ENCODE measurements at places on chromosomes 11 and 22. TPM values are rescaled to one million over a fixed set of nuclear protein-coding genes. Genes with fewer than 3 reads are reported as not detected.

DNA sequence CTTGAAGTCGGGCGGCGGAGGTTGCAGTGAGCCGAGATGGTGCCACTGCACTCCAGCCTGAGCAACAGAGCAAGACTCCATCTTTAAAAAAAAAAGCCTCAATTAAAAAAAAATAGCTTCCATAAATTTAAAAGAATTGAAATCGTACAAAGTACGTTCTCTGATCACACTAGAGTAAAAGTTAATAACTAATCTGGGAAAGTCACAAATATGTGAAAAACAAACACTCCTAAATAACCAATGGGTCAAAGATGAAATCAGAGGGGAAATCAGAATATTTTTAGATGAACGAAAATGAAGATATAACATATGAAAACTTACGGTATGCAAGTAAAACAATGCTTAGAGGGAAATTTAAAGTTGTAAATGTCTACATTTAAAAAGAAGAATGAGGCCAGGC is 19.8 kb downstream of the NEFH start:
- no peak for DNase-seq

- DNase-seq, result no peak
Observed at GRCh38 chr22:44075670-44076069, 51.6 kb downstream of the PARVB start.

- DNase-seq, result no peak
Observed at GRCh38 chr22:41324821-41325528, 23.6 kb downstream of the ZC3H7B start.

DNA sequence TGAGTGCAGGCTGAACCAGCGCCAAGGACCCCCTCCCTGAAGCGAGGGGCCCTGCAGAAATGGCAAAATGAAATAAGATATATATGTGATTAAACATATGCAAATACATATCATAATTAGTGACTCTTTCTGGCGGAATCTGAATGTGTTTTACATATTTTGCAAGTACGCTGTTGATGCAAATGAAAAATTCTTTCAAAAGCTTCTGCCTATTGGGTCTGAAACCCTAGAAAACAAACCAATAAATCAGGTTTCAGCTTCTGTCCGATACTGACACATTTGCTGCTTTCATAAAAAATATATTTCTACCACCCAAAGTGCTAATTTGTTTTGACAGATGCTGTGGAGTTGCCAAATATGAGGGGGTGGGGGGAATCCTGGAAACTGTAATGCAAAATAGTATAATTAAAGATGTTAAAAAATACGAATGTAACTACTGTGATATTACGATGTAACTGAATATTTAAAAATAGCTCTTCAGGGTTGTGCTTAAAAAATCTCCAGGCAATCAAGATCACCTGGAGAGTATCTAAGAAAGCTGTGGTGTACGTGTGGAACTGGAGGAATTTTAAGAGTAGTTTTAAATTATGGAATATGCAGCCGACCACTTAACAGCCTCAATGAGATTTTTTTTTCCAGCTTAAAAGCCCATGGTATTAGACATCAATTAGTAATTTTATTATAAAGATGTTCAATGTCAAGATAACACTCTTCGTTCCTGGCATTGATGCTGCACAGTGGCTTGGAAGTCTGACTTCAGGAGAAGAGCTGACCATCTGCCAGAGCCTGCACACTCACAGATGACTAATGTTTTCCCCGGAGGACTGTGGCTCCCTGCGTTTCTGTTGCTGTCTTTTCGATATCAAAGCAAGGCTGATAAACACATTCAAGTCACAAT is 122.2 kb upstream of the RCN1 start:
- no peak for DNase-seq

DNA sequence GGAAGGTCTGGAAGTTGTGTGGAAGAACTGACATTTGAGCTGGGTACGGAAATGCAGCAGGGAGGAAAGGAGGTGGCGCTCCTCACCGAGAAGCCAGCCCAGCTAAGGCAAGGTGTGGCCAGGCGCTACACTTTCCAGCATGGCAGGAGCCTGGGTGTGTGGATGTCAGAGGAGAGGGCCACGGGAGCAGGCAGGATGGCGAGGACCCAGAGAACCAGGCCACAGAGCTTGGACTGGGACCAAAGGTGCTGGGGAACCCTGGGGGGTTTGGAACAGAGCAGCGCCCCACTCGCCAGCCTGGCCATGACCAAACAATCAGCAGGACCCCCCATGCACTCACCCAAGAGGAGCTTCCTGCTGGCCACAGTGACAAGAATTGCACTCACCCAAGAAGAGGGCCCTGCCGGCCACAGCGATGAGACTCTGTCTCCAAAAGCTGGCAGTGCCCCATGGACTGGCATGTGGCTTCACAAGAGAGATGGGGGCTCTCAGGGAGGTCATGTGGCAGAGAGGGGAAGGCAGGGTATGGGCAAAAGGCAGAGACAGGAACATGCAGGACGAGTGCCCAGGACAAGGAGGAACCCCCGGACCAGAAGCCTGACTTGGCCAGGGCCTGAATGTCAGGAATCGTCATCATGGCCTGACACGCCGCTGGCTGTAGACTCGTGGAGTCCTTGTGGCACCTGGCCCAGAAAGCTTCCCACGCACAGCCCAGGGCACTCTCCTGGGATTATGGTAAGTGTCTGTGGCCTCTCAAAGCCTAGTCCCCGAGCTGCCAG is 45.4 kb downstream of the IGF2 start:
- no peak for DNase-seq

DNA sequence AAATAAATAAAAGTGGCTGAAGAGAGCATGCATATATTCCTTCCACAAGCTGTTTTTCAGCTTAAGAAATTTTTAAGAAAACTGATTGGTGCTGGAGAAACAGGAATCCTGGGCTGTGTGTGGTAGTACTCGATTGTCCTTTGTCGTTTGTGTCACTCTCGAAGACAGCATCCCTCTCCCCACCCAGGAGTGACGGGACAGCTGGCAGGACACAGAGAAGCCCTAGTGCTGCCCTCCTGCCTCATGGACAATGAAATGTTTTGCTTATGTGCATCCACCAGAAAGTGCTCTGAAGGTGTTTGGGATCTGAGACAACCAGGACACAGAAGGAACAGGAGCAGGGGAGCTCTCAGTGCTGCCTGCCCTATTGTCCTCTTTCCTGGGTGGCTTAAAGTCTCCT is 12.8 kb downstream of the PLAAT4 start:
- no peak for DNase-seq

- no peak for DNase-seq
Observed at GRCh38 chr11:28713850-28714249, 605.7 kb downstream of the METTL15 start.

DNA sequence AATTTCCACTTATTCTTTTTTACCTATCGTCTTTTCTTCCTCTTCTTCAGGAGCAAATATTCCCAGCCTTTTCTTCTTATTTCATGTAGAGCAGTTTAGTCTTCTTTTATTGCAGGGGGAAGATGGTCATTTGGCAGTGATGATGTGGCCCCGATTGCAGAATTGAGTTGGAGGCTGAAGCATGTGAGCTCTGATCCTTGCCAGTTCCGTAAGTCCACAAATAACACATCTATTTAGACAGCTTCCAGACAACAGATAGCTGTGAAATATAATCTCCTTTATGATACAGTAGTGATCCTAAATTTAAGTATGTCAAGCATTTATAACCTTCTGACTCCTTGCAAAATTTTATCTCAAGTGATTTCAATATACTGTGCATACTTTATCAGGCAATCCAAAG is 27.5 kb downstream of the REXO2 start:
- DNase-seq, result no peak

DNA sequence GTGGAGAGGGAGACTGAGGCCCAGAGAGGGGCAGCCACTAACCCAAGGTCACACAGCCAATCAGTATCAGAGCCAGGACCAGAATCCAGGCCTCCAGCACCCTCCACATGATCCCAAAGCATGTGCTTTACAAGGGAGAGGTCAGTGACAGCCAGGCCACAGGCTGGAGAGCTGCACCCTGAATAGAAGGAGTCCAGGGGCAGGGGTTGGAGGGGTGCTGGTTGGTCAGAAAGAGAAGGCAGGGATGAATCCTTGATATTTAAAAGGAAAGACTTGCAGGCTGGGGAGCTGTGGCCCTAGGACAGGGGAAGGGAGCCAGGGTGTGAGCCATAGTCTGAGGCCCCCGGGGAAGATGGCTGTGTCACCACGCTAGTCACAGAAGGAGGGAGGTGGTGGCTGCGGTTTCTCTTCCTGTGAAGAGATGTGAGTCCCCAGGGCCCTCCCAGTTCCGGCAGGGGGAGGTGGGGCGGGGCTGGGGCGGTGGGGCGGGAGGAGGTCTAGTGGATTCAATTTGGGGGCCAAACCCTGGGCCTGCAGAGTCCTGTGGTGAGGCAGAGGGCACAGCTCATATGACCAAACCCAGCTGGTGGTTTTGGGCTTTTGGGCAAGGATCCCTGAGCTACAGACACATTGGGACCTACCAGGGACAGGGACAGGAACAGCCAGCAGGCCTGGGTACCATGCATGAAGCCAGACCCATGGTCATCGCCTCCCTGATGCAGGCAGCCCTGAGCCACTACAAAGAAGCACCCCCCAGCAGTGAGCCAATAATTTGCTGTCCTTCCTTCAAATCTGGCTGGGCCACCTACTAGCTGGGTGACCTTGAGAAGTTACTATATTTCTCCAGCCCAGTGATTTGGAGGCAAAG is 14.0 kb downstream of the RAC2 start:
- DNase-seq, result no peak

DNA sequence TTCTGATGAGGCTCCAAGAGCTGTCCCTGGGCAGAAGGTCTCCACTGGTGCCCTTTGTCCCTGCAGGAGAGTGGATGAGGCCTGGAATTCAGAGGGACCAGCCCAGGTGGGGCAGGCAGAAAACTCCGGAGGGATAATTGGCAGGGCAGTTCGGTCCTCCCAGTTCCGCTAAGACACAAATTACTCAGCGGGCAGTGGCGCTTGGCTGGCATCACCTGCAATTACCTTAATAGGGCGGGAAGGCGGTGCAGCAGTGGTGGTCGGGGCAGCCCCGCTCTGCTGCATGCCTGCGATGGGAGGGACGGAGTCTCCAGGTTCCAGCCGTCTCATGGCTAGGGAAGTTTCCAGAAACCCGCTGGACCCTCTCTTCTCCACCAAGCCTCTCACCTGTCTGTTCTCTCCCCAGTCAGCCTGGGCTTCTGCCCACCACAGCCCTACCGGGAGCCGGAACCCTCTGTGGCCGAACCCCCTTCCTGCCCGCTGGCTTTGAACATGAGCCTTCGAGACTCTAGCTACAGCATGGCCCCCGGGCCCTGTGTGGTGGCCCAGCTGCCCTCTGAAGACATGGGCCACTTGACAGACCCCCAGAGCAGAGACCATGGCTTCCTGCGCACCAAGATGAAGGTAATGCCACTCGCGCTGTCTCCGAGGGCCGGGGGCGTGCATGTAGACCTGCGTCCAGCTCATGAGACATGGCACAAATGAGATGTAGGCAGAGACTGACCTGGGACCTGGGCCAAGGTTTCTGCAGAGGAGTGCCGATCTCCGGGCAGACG is 7.0 kb downstream of the OVOL1 start:
- no peak for DNase-seq

DNA sequence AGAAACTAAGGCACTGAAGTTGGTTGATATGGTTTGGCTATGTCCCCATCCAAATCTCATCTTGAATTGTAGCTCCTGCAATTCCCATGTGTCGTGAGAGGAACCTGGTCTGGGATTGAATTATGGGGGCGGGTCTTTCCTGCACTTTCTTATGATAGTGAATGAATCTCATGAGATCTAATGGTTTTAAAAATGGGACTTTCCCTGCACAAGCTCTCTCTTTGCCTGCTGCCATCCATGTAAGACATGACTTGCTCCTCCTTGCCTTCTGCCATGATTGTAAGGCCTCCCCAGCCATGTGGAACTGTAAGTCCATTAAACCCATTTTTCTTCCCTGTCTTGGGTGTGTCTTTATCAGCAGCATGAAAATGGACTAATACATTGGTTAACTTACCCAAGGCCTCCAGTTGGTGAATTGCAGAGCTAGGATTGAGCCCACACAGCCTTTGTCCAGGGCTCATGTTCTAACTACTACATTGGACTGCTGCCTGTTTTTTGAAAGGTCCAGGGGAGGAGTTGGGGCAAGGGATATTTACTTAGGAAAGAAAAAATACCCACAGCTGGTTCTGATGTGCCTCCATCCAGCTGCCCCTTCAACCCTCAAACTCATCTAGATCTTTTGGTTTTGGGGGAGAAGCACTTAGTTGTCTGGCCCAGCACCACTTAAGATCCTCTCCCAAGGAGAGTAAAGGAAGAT is 107.8 kb upstream of the NAV2 start:
- DNase-seq, result no peak

The CALCA gene
- 1.9 TPM for total RNA-seq

Data from GM23338 (cell line).